ENCODE measurements at places on chromosomes 11 and 22. TPM values are rescaled to one million over a fixed set of nuclear protein-coding genes. Genes with fewer than 3 reads are reported as not detected.

SULT4A1 gene
- total RNA-seq, result not detected

KCNJ4 gene
- not detected for total RNA-seq

CYP2D6 gene
- total RNA-seq, result 0.62 TPM

OR4C16 gene
- not detected for total RNA-seq

DDTL gene
- total RNA-seq, result 0.48 TPM

NLRP14 gene
- total RNA-seq, result not detected

LRRC51 gene
- 9.6 TPM for total RNA-seq

APOA5 gene
- not detected for total RNA-seq

MUC5B gene
- total RNA-seq, result 3.8 TPM

IRAG1 gene
- 21.2 TPM for total RNA-seq

RTN4RL2 gene
- total RNA-seq, result not detected

OLFML1 gene
- 28.6 TPM for total RNA-seq

MS4A15 gene
- total RNA-seq, result not detected

OR5B21 gene
- not detected for total RNA-seq

- H3K4me1 ChIP-seq, result peaks cover 14% of the 10 kb centered on the region
- H3K27me3 ChIP-seq, result no peaks in the 10 kb centered on the region
- peak overlapping the region; percentile 89 for H3K27ac ChIP-seq
- H3K36me3 ChIP-seq, result no peaks in the 10 kb centered on the region
- no peak for DNase-seq
Observed at GRCh38 chr22:37633089-37633624, 6.3 kb upstream of the SH3BP1 start.

DNA sequence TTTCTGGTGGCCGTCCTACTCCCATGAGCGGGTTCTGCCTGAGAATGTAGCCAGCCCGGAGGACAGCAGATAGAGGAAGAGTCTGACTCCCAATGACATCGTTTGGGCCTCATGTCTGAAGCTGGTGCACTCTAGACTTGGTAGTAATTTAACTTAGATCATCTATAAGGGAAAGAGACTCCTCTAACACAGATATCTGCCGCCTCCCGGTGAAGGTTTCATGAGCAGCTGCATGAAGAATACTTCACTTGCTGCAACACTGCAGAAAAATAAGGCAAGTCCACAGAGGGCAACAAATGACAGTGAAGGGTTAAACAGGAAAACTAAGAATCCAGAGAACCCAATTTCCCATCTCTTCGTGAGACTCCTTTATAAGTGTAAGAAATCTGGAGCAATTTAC lies 5.9 kb upstream of the ARL2 start:
- no peaks in the 10 kb centered on the region for H3K27me3 ChIP-seq
- no peaks in the 10 kb centered on the region for H3K4me1 ChIP-seq
- no peak overlapping the region for H3K4me3 ChIP-seq

- no peaks in the 10 kb centered on the region for H3K27me3 ChIP-seq
- DNase-seq, result no peak
- no peaks in the 10 kb centered on the region for H3K4me1 ChIP-seq
- no peaks in the 10 kb centered on the region for H3K36me3 ChIP-seq
- no peak overlapping the region for H3K4me3 ChIP-seq
Observed at GRCh38 chr11:6268820-6269219, 9.2 kb downstream of the CCKBR start.

GRCh38 chr22:23756891-23757290 lies 2.7 kb upstream of the VPREB3 start:
- no peaks in the 10 kb centered on the region for H3K36me3 ChIP-seq
- no peaks in the 10 kb centered on the region for H3K27me3 ChIP-seq
- no peak for DNase-seq
- H3K27ac ChIP-seq, result no peak overlapping the region
- H3K4me3 ChIP-seq, result no peak overlapping the region
- H3K4me1 ChIP-seq, result no peaks in the 10 kb centered on the region

- DNase-seq, result no peak
- no peaks in the 10 kb centered on the region for H3K27me3 ChIP-seq
- H3K36me3 ChIP-seq, result no peaks in the 10 kb centered on the region
- H3K4me3 ChIP-seq, result no peak overlapping the region
- no peak overlapping the region for H3K27ac ChIP-seq
Observed at GRCh38 chr11:123011510-123011909, 29.9 kb upstream of the BSX start.

- H3K27me3 ChIP-seq, result no peaks in the 10 kb centered on the region
- DNase-seq, result no peak
- H3K27ac ChIP-seq, result no peak overlapping the region
Observed at GRCh38 chr11:125872138-125872491, 15.4 kb upstream of the HYLS1 start.

DNA sequence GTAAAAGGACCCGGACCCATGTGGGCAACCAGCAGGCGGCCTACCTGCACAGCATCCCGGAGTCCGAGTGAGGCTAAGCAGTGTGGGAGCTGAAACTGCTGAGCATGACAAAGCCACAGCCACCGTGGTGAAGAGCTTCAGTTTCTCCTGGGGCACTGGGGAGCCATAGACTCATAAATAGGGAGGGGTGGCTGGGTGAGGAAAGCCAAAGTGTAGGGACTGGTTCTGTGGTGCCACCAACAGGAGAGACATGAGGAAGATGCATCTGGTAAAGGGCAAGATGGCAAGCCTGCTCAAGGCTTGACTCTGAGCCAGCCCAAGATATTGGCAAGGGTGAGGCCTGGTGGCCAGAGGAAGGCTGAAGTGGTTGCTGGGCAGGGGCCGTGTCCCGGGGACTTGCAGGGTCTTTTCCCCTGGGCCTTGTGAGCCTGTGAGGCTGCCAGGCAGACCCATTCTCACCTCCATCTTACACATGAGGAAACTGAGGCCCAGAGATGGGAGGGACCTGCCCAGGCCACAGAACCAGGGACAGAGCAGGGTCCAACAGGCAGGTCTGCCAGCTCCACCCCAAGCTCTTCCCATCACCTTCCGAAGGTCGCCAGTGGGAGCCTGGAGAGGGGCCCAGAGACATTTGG lies 30.4 kb downstream of the CYTH4 start:
- H3K4me3 ChIP-seq, result no peak overlapping the region
- no peaks in the 10 kb centered on the region for H3K4me1 ChIP-seq
- no peaks in the 10 kb centered on the region for H3K27me3 ChIP-seq
- no peak for DNase-seq
- H3K27ac ChIP-seq, result no peak overlapping the region

DNA sequence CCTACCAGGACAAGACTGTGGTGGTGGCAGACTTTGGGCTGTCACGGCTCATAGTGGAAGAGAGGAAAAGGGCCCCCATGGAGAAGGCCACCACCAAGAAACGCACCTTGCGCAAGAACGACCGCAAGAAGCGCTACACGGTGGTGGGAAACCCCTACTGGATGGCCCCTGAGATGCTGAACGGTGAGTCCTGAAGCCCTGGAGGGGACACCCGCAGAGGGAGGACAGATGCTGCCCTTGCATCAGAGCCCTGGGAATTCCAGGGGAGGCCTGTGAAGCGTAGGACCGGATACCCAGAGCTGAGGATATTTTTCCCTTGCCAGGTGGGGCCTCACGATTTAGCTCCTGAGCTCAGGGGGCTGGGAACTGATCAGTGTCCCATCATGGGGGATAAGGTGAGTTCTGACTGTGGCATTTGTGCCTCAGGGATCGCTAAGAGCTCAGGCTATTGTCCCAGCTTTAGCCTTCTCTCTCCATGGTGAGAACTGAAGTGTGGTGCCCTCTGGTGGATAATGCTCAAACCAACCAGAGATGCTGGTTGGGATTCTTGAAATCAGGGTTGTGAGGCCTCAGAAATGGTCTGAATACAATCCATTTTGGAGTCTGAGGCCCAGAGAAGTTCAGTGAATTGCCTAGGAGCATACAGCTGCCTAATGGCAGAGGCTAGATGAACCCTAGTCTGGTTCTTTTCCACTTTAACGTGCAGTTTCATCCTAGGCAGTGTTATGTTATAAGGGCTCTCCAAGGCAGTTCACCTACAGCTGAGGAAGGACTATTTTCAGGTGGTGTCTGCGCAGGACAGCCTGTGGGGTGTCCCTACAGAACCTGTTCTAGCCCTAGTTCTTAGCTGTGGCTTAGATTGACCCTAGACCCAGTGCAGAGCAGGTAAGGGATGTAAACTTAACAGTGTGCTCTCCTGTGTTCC lies 19.5 kb downstream of the PIK3IP1 start:
- H3K27me3 ChIP-seq, result no peaks in the 10 kb centered on the region
- H3K27ac ChIP-seq, result no peak overlapping the region
- no peaks in the 10 kb centered on the region for H3K36me3 ChIP-seq
- no peak overlapping the region for H3K4me3 ChIP-seq
- no peaks in the 10 kb centered on the region for H3K4me1 ChIP-seq
- DNase-seq, result peak; percentile 56

- no peaks in the 10 kb centered on the region for H3K27me3 ChIP-seq
- H3K4me3 ChIP-seq, result no peak overlapping the region
- H3K27ac ChIP-seq, result no peak overlapping the region
- H3K4me1 ChIP-seq, result no peaks in the 10 kb centered on the region
Observed at GRCh38 chr22:28983190-28983589, 78.4 kb downstream of the C22orf31 start.

DNA sequence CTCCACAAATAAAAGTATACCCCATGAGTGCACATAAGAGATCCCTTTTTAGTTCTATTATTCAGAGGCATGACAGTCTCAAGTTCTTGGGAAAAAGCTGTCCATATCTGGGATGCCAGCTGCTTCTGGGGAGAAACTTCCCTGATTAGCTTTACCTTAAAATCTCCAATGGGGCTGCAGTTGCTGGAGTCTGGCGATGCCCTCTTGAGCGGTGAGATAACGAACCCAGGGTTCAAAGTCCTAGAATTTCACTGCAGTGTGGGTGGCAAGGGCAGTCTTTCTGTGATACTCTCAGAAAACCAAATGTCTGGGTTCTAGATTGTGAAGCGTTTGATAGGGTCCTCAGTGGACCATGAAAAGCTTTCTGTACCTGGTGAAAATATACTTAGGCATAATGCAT lies 7.4 kb upstream of the PRR33 start:
- H3K27ac ChIP-seq, result no peak overlapping the region
- no peak for DNase-seq
- H3K4me3 ChIP-seq, result no peak overlapping the region

DNA sequence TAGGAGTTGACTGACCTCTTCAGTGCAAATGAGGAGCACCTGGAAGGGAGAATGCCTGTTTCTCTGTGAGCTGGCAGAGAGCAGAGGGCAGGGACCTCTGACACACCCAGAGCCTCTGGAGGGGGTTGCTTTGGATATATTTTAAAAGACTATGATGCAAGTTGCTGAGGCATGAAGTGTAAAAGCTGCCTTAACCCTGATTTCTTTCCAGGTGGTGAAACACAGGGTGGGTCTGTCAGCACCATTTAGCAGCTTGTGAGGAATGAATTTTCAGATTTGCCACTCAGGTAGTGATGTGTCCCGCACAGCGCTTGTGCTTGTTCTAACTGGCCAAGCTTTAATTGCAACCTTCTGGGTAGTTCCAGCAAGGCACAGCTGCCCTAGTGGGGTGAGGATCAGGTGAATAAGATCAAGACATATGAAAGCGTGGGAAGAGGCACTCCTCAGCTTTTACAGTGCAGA lies 90.2 kb downstream of the SWAP70 start:
- H3K4me3 ChIP-seq, result no peak overlapping the region
- no peaks in the 10 kb centered on the region for H3K36me3 ChIP-seq
- no peaks in the 10 kb centered on the region for H3K27me3 ChIP-seq
- H3K27ac ChIP-seq, result peak overlapping the region; percentile 61
- H3K4me1 ChIP-seq, result peaks cover 3% of the 10 kb centered on the region
- DNase-seq, result no peak

DNA sequence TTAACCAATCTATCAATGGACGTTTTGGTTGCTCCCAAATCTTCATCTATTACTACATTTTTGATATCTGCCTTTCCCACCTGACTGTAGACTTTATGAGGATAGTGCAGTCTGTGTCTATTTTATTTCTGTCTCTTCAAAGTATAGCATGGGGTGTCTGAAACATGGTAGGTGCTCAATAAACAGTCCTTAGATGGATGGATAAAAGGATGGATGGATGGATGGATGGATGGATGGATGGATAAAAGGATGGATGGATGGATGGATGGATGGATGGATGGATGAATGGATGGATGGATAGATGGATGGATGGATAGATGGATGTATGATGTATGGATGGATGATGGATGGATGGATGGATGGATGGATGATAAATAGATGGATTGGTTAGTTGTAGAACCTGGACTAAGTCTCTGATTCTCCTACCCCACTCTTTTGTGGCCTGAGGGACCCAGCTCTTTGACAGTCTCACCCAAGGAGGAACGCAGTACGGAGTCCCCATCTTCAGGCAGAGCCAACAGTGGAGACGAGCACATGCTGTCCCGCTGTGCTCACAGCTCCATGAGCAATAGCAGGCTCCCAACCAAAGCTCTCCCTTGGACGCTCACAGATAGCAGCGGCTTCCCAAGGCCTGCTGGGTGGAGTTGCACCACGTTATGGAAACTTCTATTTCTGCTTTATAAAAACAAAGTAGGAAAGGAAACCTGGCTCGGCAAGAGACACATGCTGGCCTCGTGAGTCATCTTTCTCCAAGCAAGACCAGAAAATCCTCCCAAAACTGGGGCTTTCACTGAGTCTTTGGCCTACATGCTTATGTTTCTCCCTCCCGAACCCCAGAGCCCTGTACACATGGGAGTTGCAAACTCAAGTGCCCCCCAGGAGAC lies 448.0 kb downstream of the MIAT start:
- peak overlapping the region; percentile 66 for H3K27ac ChIP-seq
- H3K27me3 ChIP-seq, result no peaks in the 10 kb centered on the region
- no peaks in the 10 kb centered on the region for H3K36me3 ChIP-seq
- DNase-seq, result peak; percentile 88

- no peak for DNase-seq
- no peaks in the 10 kb centered on the region for H3K4me1 ChIP-seq
- no peaks in the 10 kb centered on the region for H3K27me3 ChIP-seq
- no peak overlapping the region for H3K4me3 ChIP-seq
- H3K27ac ChIP-seq, result no peak overlapping the region
Observed at GRCh38 chr11:123427405-123427804, 2.7 kb upstream of the GRAMD1B start.
